ENCODE measurements at places on chromosomes 13 and 19.

- DNase-seq: no peak
Observed at GRCh38 chr13:76822698-76823267, 63.4 kb downstream of the KCTD12 start.

DNA sequence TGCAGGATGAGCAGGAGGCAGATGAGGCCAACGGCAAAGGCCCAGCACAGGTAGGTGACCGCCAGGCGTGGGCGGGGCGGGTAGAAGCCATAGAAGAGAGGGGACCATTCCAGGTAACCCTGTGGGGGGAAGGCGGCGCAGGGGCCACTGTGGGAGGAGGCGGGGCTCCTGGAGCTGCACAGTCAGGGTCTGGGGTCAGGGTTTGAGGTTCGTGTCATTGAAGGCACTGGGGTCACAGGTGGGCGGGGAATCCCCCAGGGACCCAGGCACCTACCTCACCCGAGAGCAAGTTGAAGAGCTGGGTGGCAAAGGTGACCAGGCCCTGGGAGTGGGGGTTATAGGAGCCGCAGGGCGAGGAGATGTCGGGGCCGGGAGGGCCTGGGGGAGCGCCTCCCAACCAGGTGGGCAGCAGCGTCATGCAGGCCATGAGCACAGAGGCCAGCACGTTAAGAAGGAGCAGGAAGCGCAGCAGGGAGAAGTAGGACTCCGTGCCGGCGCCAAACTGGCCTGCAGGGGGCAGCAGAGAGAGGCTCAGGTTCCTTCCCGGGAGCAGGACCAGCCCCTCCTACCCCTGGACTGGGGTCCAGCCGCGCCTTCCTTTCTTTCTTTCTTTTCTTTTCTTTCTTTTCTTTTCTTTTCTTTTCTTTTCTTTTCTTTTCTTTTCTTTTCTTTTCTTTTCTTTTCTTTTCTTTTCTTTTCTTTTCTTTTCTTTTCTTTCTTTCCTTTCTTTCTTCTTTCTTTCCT is 4.6 kb downstream of the TMC4 start:
- DNase-seq: peak; percentile 64

GRCh38 chr13:52931131-52931530 is 82.7 kb upstream of the PCDH8 start:
- DNase-seq: no peak

DNA sequence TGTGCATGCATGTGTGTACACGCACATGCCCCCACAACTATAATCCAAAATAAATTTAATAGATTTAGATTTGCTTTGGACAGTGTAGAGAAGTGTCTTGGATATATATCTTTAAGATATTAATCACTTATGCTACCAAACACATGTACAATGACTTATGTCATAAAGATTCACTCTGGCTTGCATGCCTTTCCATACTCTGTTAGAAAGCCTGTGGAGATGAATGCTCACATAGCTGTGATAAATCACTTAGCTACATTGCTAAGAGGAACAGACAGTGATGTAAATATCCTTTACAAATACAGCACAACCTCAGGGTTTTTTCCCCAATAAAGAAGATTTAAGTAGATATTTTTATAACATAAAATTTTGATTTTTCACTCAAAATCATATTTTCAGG is 2484.8 kb upstream of the PCDH20 start:
- no peak for DNase-seq

- DNase-seq: no peak
Observed at GRCh38 chr13:99282264-99283231, 24.4 kb upstream of the GPR18 start.

DNA sequence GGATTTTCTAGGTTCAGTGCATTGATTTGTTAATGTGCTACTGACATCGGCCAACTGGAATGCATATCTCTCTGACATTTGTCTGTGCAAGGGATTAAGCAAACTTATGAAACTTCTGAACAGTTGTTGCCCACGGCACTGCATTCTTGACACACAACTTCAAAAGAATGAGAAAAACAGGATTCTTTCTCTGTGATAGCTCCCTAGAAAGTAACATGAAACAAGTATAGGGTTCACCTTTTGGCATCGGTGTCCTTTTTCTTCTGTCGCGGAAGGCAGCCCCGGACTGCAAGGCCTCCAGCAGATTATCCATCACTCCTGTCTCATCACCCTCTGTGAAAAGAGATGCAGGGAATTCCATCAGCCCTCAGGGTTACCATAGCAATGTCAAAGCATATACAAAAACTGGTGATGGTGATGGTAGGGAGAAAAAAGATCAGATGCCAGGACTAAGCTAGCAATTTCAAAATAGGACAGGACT is 389.2 kb downstream of the DIAPH3 start:
- DNase-seq: no peak

- DNase-seq: no peak
Observed at GRCh38 chr19:7408251-7408650, 59.5 kb downstream of the ARHGEF18 start.

GRCh38 chr13:19023115-19023514 is 158.5 kb downstream of the TUBA3C start:
- DNase-seq: no peak

- DNase-seq: no peak
Observed at GRCh38 chr13:27605610-27606200, 14.6 kb downstream of the LNX2 start.

- no peak for DNase-seq
Observed at GRCh38 chr13:98286799-98287198, 109.7 kb upstream of the RNF113B start.

- no peak for DNase-seq
Observed at GRCh38 chr13:36512771-36513170, 80.5 kb downstream of the CCNA1 start.

DNA sequence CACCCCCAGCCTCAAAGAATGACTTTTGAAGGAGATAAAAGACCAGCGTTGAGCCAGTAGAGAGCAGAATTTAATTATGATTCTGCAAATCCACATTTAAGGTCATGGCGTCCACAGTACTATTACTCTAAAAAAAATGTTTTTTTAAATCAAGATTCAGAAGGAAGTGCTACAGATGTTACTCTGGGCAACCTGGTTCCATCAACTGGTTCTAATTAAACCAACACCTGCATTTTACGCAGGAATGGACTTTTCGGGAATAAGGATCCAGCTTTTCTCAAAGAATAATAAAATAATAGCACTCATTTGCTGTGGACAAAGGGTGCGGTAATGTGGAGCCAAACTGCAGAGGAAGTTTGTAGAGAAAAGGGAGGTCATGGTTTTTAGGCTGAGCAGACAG is 62.9 kb upstream of the IPO5 start:
- DNase-seq: no peak

GRCh38 chr19:54095136-54095858 is 5.3 kb downstream of the OSCAR start:
- DNase-seq: no peak

DNA sequence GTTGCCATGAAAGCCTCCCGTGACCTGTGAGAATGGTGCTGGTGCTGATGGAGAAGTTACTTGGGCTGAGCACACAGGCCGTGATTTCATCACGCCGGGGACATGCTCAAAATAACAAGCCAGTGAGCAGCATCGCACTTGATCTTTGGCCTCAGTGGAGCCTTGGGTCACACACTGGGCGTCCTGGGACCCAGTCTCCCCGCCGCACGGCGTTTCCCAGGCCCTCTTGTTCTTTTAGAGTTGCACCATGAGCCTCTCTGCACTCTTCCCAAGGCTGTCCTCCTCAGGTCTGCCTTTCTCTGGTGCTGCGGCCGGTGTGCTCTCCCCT is 9.5 kb upstream of the NDUFS7 start:
- DNase-seq: no peak

GRCh38 chr19:54369082-54369687 is 4.5 kb upstream of the LAIR1 start:
- DNase-seq: no peak

DNA sequence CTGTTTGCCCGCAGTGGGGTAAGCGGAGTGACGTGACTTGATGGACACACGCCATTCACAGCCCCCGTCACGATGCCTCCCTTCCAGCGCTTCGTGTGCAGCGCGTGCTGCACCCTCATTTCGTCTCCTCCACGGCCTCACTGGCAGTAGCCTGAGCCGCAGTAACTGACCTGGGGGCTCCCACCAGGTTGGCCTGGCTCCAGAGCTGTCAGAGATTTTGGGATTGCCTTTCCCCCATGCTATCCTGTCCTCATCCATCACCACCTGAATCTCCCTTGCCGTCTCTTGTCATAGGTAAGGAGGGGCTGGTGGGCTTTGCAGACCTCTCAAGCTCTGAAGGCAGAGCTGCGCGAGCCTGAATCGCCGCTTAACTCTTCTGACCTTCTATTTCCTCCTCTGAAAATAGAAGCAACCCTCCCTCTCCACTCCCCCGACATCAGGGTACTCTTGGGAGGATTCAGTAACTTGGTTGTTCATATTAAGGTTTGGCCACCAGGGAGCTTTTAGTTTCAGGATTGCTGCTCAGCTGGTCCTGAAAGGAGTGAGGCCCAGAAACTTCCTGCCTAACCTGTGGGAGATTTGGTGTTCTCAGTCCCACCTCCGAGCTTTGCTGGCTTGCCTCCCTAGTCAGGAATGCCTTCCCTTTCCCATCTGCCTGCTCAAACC is 27.9 kb downstream of the SIGLEC5 start:
- DNase-seq: no peak

- DNase-seq: peak; percentile 54
Observed at GRCh38 chr19:42433503-42434260, 6.5 kb upstream of the LIPE start.

GRCh38 chr13:75395066-75395465 is 86.9 kb downstream of the TBC1D4 start:
- no peak for DNase-seq

DNA sequence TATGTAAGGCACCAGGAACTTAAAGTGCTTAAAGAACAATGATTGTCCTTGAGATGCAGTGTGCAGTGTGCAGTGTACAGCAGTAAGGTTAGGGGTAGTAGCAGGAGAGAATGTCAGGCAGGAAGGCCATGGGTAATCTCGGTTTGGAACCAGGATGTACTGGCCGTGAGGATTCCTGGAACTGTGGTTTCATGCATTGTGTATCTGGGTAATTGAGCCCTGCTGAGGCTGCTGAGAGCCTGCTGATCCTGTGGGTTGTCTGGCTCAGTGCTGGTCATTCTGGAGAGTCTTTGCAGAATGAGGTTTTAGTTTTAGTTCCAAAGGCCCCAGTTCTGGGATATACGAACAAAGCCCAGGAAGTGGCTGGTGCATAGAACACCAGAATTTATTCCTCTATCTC is 71.0 kb downstream of the ZNF568 start:
- no peak for DNase-seq

DNA sequence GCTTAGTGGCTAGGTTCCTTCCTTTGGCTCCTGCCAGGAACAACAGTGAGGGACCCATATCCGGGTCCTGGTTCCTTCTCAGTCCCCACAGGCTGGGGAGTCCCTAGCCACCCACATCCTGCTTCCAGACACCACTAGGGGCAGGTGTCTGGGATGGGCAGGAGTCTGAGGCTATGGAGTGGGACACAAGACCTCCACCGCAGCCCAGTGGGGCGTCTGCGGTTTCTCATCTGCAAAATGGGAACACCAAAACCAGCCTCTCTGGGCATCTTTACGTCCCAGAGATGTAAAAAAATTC is 879 bp upstream of the FCGBP start:
- DNase-seq: no peak

DNA sequence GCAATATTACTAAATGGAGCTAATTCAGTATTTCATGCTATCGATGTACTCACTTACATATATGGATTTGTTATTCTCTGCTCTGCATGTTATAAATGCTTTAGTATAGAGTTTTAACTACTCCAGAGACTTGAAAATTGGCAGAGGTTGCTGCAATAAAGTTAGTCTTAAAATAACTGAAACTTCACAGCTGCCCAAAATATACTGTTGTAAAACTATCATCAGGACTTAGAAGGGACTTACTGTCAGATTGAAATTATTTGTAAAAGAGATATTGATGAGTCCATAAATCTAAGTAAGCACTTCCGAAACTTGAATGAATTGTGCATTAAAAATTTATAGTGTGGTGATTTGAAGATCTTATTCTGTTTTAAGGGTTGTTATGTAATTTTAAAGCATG is 1178.2 kb upstream of the PCDH20 start:
- DNase-seq: no peak

GRCh38 chr13:94058821-94059360 is 420.6 kb downstream of the DCT start:
- DNase-seq: no peak

DNA sequence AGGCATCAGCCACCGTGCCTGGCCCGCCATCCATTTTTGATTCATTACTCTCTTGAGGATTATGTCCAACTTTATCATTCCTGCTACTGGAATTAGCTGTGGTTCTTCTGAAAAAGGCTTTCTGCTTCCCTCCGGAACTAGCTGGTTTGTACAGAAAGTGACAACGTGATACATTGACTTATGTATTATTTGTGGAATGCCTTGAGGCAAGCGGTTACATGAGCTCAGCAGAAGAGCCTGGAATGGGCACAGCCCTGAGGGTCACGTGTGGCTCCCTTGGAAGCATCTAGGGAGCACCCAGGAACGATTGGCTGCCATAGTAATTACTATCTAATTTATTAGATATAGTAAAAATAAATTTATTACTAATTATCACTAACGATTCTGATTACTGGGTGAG is 14.4 kb upstream of the RETN start:
- DNase-seq: no peak

- no peak for DNase-seq
Observed at GRCh38 chr13:19838865-19839275, 24.6 kb downstream of the ZMYM5 start.

- DNase-seq: no peak
Observed at GRCh38 chr19:7992575-7992974, 12.9 kb downstream of the ELAVL1 start.

DNA sequence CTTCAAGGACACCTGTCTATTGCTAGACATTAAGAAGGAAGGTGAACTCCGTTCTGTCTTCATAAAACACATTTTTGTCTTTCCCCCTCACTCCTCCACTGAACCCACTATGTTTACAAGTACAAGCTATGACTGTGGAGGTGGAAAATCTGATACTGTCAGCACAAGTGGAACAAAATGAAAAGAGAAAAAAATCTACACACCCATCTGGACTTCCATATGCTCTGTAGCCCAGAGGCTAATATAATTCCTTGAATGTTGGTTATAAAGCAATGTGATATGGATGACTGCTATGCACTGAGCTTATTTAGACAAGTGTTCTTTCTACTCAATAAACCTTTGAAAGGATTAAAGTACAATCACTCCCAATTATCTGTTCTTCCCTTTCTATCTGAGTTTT is 713.5 kb downstream of the DIAPH3 start:
- no peak for DNase-seq

DNA sequence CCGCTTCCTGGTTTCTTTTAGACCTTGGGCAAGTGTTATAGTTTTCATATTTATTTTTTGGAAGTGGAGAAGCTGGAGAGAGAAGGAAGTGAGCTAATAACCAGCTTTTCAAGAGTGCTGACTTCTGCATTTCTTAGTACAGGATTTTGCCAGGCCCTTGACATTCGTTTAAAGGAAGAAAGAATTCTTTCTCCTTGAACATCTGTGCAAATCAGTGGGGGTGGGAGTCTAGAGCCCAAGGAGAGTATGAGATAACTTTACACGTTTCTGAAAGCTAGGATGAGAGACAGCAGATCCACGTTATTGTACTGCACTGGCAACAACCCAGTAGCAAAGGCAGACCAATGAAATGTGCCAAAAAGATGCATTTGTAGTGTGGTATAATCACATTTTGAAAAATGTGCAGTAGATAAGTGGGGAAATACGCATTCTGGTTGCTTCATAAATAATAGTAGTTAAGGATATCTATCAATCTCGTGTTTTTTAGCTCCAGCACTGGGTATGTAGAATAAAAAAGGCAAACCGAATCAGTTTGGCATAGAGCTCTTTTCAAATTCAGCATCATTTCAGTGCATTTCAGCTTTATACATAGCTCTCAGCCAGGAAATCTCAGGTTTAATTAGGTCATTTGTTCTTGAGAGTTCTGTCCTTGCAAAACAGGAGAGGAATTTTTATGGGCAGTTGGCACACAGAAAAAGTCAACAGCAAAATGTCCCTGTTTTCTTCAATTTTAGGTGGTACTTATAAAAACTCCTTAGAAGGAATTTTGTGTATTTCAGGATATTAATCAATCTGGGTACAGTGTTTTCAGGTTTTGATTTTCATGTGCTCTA is 4.3 kb downstream of the RNF113B start:
- no peak for DNase-seq

Data from thymus (tissue), 14 donors.